ENCODE measurements at places on chromosomes 12 and 14.

GRCh38 chr12:64946132-64946829 lies 121.8 kb downstream of the TBC1D30 start:
- DNase-seq: no peak

GRCh38 chr14:88270776-88271175 lies 52.3 kb downstream of the KCNK10 start:
- no peak for DNase-seq

DNA sequence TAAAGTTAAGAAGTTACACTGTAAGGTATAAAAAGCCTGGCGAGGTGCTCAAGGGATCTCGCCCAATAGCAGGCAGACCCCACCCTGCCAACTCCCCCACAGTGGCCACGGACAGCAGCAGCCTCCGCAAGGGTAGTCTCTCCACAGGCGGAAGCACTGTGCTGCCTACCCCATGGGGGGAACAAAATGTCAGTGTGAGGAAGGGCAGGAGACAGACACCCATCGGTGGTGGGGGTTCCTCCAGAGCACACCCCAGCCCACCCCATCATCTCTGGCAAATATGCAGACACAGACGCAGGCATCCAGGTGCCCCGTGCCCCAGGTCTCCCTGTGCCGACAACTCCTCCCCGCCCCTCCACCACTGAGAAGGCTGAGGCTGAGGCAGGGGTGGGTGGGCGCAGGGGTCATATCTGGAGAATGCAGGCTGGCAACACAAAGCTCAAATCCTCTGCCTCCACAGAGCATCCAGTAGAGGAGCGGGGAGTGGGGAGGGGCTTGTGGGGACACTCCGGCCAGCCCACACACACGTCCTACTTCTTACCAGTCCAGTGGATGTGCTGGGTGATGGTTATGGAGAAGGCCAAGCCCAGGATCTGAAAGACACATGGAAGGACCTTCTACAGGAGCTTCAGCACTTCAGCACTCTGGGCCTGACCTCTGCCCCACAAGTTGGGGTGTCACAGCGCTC lies 68.3 kb upstream of the DDX11 start:
- DNase-seq: no peak

GRCh38 chr12:48001505-48002413 lies 2.5 kb downstream of the COL2A1 start:
- DNase-seq: no peak

DNA sequence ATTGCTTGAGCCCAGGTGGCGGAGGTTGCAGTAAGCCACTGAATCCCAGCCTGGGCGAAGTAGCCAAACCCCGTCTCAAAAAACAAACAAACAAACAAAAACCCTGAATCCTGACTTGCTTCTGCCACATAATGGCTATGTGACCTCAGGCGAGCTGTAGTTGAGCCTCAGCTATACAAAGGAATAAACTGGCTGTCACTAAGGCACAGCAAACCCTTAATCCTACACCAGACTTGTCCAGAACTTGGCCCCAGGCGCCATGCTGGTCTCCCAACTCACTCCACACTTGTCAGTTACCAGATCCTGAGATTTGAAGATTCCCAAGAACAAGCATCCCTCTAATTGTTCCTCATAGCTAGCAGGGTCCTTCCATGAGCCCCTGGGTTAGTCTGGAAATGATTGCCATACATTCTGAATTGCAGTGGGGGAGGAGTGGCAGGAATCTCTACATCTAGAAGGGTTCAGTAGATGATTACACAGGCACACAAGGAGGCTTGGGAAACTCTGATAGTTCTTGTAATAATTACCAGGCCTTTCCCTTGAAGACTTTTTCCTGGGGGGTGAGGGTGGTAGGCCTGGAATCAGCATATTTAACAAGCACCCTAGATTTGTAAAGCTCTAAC lies 9.9 kb downstream of the MAP3K12 start:
- DNase-seq: no peak

GRCh38 chr12:52233462-52234207 lies 592 bp downstream of the KRT7 start:
- DNase-seq: no peak

GRCh38 chr12:120072472-120073249 lies 43.9 kb downstream of the RAB35 start:
- no peak for DNase-seq

- no peak for DNase-seq
Observed at GRCh38 chr14:60602291-60602690, 47.0 kb downstream of the SIX1 start.

- DNase-seq: no peak
Observed at GRCh38 chr12:65859519-65859918, 35.2 kb downstream of the HMGA2 start.

DNA sequence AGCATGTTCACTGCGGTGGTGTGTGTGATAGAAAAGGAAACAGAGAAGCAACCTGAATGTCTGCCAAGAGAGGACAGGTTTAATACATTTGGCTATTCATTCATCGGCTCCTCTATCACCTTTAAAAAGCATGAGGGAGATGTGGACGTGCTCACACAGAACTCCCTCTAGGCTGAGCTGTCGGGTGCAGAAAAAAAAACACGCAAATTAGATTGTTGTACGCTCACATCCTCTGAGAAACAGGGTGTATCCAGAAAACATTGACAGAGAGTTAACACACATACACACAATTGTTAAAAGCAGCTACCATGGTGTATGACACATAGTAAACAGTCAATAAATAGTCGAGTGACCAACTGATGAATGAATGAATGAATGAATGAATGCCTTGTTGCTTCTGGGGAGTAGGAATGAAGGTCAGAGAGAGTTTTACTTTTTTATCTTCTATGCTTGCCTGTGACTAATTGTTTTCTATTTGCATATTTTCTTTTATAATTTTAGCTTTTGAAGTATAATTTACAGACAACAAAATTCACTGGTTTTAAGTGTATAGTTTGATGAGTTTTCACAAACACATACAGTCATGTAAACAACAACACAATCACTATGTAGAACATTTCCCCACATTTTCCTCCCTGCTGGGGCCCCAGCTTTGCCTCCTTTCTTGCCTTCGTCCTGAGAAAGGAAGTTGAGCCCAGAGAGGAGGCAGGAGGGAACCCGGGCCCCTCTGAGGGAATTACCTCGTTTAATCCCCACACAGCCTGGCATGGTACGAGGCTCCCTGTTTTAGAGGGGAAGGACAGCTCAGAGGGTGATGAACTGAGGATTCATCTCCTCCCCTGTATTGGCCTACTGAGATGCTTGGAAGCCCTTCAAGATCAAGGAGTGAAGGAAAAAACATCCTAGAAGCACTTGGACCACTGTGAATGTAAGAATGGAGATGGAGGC lies 19.7 kb upstream of the FAM222A start:
- no peak for DNase-seq

DNA sequence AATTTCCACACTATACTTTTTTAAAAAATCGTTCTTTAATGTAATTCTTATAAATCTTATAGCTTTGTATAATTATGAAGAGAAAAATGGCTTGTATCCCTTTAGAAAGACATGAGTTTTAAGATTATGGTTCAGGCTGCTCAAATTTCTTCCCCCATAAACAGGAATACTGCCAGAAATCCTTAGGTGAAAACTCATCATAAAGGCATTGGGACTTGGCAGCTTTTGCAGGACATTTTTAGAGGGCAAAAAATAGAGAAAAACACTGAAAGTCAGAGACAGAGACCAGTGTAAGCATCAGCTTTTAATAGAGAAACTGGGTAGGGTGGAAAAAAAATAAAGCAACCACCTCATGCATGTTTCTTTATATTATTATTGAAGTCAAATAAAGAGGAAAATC lies 29.1 kb downstream of the LRRK2 start:
- DNase-seq: no peak

- no peak for DNase-seq
Observed at GRCh38 chr12:29547151-29547632, 49.7 kb upstream of the OVCH1 start.

- no peak for DNase-seq
Observed at GRCh38 chr12:123085730-123086487, 65.0 kb downstream of the PITPNM2 start.

GRCh38 chr14:78202163-78202562 lies 32.0 kb downstream of the NRXN3 start:
- DNase-seq: no peak

DNA sequence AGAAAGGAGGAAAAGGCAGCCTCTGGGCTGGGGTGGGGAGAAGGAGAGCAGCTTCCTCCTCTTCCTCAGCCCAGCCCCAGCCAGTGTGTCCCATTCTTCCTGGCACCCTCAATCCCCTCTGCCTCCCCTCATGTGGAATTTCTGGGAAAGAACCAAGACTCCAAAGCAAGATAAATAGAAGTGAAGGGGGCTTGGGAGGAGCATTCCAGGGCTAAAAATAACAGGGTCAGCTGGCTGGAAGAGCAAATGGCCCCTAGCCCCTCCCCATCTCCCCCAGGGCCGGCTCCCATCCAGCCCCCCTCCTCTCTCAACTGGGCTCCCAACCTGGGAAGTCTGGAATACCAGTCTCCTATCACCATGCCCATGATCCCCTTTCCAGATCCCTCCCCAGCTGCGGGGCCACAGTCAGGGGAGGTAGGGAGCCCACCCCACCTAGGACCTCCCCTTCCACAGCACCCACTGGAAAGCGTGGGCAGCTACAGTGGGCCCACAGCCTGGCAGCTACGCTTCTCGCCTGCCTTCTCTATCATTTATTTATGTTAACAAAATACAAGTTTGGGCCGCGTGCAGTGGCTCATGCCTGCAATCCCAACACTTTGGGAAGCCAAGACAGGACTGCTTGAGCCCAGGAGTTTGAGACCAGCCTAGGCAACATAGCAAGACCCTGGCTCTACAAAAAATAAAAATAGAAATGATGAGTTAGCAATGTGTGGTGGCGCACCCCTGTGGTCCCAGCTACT lies 88.3 kb downstream of the IRF2BPL start:
- no peak for DNase-seq

DNA sequence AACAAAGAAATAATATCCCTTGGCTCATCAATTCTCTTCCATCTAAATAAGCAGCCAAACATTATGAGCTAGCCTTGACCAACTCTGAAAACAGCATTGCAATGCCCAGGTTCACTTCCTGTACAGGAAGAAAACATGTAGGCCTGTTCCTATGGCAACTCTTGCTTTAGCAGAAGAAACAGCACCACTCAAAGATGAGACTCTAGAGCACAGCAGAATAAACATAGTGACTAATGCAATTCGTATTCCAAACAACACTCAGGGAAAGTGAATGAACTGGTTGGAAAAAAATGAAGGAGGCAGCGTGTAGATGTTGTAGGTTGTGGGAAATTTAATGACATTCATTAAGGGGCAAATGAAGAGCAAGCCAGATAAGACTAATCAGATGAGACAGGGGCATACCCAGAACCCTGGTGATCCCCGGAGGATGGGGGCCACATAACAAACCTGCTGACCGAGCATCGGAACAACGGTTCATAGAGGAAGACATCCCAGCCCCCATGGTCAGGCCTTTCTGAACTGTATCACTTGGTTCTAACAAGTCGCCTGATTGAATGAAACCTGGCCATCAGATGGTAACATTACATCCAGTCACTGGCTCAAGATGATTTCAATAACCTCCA lies 9.0 kb downstream of the ARHGDIB start:
- DNase-seq: no peak

- no peak for DNase-seq
Observed at GRCh38 chr14:100267990-100268389, 29.0 kb downstream of the YY1 start.

DNA sequence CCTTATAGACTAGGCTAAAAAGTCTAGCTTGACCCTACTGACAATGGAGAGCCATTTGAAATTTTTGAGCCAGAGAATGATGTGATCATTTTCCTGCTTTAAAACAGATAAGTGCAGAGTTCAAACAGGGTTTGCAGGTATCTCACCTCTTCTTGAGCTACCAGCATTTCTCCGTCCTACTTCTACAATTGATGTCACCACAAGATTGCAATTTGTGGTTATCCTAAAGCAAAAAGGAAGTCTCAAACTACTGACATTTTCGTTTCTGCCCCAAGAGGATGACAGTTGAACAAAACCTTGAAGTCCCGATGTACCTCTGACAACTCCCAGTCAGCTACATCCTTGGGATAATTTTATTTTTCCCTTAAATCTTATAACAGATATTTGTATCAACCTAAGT lies 86.7 kb downstream of the PTGER2 start:
- no peak for DNase-seq

- no peak for DNase-seq
Observed at GRCh38 chr12:102888511-102888910, 28.5 kb downstream of the PAH start.

- DNase-seq: no peak
Observed at GRCh38 chr14:50667684-50667995, 466 bp downstream of the SAV1 start.

DNA sequence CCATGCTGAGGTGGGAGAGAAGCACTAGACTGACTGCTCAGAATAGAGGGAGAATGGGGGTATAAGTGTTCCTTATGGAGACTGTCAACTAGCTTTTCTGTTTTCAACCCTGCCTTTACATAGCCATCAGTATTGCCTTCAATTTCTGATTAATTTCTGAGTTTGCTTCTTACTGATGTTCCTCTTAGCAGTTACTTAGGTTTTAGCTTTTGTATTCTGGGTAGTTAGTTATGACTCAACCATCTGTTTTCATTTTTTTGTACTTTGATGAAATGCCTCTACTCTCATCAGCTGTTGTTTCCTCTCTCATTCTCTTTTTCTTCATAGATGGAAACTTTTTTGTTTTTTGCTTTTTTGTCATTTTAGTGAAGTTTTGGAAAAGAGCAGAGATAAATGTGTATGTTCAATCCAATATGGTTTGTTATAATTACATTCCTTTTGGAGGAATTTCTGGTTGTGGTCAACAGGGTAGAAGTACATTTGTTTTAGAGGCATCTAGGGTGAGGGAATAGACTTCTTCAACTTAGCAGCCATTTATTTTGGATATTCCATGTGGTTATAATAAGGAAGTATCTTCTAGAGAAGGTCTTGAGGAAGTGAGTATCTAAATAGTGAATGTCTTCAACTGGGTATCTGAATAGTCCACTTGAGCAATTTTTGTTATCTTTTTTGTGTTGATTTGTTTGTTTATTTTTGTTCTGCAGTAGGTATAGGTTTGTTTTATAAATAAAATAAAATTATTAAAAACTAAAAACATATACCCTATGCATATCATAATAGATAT lies 29.6 kb downstream of the PMCH start:
- no peak for DNase-seq

DNA sequence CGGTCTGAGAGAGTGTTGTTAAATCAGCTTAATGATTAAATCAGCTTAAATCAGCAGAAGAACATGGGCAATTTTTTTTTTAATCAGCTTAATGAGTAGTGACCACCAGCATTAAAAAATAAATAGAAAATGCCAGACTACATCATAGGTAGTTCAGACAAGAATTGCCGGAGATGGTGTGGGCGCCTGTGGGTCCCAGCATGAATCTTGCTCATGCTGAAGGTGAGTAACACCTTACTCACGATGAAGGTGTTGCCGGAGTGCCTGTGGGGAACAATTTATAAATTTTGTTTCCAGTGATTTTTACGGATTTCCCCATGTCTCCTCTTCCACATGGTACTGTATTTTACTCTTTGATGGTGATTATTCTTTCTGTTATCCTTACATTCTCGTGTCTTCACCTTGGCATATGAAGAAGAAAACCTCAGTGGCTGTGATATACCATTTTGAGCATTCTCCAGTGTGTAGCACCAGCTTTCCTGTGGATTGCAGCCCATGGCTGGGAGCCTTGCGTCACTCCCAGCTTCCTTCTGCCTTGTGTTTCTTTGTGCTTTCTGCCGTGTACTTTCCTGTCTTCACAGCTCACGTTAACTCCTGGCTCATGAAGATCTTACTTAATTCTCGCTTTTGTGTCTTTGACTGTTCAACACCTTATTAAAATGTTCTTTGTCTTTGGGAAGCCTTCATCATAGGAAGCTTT lies 4.7 kb downstream of the TDRD9 start:
- DNase-seq: no peak

- DNase-seq: no peak
Observed at GRCh38 chr12:109621211-109621694, 47.7 kb downstream of the MVK start.

GRCh38 chr14:71163050-71163841 lies 256.0 kb downstream of the PCNX1 start:
- no peak for DNase-seq

Measured in stimulated activated CD4-positive, alpha-beta T cell treated with anti-CD3 and anti-CD28 coated beads, Interleukin-1b, Interleukin-23, amount 100 ng/mL, for 1 hour (primary cell).